Suppressor macrophage treated with lipopolysaccharide for 4 hours (primary cell): ENCODE measurements at places on chromosomes 5 and 9.

- DNase-seq = no peak
These were observed 284.2 kb downstream of the SMARCA2 start for GRCh38 chr9:2299156-2299842.

DNA sequence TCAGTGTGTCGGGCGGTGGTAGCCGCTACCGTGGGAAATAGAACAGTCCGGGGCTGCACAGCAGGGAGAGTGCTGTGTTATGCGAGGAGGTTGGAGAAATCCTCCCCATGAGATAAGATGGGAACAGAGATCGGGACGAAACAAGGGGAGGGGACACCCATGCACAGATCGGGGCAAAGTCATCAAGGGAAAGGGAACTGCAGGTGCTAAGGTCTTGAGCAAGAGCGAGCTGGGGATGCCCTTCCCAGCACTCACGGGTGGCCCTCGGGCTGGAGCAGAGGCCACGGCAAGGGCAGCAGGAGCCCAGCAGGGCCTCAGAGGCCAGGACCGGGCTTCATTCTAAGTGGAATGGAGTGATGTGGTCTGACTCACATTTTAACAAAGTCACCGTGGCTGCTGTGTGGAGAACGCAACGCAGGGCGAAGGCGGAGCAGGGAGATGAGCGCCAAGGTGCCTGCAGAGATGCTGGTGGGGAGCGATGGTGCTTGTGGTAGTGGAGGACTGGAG, 7.7 kb downstream of the IL13 start:
- DNase-seq = no peak

- DNase-seq = no peak
These were observed 221.2 kb downstream of the SLC12A2 start for GRCh38 chr5:128304791-128305190.

DNA sequence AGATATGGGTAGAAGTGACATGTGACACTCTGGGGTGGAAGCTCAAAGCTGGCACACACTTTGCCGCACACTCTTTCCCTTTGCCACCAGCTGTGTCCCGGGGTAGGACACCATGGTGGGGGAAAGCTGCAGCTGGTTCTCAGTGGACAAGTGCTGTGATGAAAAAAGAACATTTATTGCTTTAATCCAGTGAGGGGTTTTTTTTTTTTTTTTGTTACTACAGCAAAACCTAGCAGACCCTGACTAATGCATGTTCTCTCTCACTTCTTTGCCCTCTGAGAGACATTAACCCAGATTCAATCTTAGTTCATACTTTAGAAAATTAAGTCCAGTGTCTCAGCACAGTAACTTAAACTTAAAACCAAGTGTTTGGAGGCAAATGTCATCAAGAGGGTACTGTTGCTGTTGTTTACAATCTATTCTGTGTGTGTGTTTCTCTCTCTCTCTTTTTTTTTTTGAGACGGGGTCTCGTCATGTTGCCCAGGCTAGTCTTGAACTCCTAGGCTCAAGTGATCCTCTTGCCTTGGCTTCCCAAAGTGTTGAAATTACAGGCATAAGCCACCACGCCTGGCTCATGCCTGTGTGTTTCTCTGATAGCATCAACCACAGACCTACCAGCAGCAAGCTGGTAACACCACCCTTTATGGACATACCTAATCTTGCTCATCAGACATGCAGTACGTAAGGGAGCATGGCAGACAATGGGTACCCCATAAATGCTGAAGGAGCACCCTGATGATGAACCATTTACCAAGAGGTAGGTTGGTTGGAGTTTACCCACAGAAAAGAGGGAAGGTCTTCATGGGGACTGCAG, 84.7 kb upstream of the TBC1D2 start:
- no peak for DNase-seq

GRCh38 chr9:126558051-126558665, 55.6 kb upstream of the LMX1B start:
- peak; percentile 57 for DNase-seq

DNA sequence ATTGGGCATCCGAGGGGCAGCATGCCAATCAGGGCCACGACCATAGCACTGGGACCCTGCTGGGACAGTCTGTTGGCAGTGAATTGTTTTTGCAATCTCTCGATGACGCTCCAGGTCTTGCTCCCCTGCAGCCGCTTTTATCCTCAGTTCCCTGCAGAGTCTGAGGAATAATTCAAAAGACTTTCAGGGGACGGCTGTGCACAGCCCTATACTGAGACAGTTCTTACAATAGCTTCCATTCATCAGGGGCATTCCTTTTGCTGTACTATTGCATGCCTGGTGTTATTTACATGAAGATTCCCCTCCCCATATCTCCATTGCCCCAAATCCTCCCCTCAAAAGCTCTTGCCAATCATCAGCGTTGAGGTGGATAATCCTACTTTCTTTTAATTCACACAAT, 163.3 kb upstream of the WWC1 start:
- DNase-seq = no peak

- DNase-seq = no peak
These were observed 71.3 kb upstream of the OLFM1 start for GRCh38 chr9:135016037-135016640.

DNA sequence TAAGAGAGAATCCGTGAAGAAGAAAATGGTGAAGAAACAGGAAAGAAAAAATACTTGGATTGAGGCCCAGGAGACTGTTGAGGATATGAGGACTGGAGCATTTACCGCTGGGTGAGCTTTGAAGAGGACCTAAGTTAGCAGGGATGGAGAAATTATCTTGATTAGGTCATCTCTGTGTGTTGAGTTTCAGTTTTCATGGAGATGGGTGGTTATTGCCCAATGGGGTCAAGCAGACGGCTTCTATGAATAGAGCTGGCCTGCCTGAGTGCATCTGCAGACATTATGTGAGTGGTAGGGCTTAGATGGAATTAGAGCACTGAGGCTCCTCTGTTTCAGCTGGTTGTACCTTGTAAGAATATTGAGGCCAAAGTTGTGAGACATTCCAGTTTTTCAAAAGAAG, 245.4 kb upstream of the FBXL7 start:
- DNase-seq = no peak

DNA sequence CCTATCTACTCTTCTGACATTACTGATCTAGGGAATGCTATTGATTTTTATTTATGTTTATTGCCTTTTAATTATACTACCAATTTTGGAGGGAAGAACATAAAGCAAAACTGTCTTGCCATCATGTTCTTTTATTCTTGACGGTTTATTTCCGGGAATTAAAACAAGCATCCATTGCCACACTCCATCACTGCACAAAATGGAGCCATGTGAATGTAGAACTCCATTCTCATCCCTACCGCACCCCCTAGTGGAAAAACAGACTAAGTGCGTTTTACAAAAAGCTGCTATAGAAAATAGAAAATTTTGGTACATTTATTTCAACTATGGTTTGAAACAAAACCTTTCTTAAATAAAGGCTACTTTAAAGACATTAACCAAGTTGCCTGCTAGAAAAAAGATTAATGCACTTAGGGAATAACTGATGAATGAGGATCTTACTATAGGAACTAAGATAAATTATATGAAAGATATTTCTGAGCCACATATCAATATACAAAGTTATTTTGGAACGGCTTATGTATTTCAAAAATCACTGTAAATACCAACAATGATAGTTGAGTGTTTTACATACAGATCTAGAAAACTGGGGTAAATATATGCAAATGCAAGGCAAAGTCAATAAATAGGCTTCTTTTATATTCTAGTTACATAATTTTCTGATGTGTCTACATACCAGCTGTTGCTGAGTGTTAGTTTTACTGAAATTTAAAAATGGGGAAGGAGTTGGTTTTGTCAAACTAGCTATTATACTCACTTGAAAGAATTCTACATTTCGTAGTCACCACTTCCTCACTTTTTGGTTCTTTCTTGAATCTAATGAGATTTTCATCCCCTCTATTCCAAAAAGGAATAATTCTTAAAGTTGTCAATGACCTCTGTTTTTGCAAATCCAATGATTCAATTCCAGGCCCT, 26.5 kb downstream of the OXCT1 start:
- peak; percentile 64 for DNase-seq

DNA sequence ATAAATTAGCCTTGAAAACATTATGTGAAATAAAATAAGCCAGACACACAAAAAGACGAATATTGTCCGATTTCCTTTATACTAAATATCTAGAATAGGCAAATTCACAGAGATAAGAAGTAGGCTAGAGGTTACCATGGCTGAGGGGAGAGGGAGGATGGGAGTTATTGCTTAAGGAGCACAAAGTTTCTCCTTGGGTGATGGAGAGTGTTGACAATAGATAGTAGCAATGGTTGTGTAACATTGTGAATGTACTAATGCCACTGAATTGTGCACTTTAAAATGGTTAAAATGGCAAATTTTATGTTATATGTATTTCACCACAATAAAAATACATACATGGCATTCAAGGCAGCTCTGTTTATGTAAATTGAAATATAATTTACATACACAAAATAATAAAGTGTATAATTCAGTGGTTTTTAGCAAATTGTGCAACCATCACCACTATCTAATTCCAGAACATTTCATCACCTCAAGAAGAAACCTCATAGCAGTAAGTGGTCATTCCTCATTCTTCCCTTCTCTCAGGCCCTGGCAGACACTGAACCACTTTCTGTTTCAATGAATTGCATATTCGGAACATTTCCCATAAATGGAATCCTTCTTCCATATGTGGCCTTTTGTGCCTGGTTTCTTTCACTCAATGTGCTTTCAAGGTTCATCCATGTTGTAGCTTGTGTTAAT, 59.2 kb downstream of the NDST1 start:
- DNase-seq = peak; percentile 81

DNA sequence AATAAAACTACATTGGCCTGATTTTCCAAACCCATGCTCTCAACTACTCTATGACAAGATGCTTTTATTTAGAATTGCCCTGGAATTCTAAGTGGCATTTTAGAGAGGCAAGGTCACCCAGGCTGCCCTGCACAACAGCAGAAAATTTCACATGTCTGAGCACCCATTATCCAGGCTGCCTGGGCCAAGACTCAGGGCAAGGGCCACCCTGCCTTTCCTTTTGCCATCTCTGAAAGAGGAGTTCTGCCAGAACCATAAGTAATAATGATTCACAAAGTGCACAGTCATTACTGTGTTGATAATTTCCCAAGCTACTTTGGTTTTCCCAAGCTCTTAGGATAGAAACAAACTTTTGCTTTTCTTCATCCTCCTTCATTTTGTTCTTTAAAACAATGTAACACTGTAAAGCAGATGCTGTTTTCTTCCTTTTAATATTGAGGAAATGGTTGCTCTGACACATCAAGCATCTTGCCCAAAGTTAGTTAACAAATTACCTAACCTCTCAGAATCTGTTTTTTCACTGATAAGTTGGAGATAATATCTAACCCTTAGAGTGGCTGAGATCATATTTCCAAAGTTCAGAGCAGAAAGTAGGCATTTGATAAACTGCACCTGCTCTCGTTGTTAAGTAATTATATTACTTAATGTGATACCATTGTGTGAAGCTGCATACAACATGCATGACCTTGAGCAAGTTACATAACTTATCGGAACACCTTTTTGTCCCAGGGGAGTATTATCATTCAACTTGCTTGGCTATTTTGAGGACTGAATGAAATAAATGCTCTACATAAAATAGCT, 325.6 kb downstream of the PRELID2 start:
- DNase-seq = no peak

DNA sequence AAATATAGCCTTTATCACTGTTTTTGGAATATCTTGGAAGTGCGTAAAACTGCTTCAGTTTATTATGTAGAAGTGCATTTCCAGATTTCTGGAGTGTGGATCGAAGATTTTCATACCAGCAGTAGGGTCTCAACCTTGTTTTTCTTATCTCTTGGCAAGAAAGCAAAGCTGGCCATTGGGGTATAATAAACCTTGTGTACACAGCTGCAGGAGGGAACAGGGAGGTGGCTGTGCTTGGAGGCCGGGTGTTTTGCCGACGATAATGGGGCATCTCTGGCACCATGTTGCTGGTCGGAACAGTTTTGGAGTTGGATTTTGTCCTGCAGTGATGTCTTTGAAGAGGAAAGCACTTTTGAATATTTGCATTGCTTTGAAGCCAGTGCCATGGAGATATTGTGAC, 308.8 kb upstream of the DMRT1 start:
- DNase-seq = no peak

DNA sequence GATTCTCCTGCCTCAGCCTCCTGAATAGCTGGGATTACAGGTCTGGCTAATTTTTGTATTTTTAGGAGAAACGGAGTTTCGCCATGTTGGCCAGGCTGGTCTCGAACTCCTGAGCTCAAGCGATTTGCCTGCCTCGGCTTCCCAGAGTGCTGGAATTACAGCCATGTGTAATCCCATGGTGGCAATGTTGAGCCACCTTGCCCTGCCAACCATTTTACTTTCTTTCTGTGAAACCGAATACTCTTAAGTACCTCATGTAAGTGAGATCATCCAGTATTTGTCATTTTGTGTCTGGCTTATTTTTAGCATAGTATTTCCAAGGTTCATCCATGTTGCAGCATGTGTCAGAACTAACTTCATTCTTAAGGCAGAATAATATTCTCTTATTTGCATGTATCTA, 8.2 kb downstream of the PRRC2B start:
- DNase-seq = peak; percentile 44

DNA sequence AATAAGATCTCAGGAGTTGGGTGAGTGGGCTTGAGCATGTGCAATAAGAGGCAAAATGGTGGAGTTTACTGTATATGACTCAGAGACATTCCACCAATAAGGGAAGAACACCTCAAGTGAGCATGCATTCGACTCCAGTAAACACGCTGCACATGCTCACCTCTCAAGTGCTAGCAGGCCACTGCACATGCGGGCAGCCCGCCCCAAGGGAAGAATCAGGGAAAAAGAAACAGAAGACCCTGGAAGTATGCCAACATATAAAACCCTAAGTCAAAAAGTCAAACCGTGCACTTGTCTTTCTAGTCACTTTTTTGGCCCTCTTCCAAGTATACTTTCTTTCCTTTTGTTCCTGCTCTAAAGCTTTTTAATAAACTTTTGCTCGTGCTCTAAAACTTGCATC, 245.3 kb upstream of the RASA1 start:
- no peak for DNase-seq

GRCh38 chr9:77561331-77562018, 86.6 kb downstream of the GNA14 start:
- DNase-seq = peak; percentile 83

GRCh38 chr5:24065779-24066178, 558.4 kb downstream of the PRDM9 start:
- no peak for DNase-seq

GRCh38 chr5:10684303-10685086, 76.5 kb downstream of the DAP start:
- no peak for DNase-seq

DNA sequence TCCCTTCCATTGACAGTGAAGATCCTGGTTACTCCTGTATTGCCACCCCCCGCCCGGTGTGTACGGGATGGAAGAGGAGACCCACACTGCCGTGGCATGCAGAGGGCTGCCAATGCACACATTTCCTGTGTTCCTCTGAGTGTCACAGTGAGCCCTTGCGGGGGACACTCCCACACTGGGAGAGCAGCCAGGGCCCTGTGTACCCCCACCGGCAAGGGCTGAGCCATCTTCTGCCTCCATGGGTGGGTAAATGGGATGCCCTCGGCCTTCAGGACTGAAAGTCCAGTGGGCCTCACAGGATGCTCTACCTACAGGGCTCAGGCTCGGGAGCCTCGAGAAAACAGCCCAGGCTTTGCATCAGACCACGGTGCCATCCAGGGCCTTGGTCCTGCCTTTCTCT, 18.1 kb downstream of the IRX1 start:
- no peak for DNase-seq
